ENCODE measurements at places on chromosomes 5 and 9. TPM values are rescaled to one million over a fixed set of nuclear protein-coding genes. Genes with fewer than 3 reads are reported as not detected.

Gene TEX10
- total RNA-seq, result 23.8 TPM

DNA sequence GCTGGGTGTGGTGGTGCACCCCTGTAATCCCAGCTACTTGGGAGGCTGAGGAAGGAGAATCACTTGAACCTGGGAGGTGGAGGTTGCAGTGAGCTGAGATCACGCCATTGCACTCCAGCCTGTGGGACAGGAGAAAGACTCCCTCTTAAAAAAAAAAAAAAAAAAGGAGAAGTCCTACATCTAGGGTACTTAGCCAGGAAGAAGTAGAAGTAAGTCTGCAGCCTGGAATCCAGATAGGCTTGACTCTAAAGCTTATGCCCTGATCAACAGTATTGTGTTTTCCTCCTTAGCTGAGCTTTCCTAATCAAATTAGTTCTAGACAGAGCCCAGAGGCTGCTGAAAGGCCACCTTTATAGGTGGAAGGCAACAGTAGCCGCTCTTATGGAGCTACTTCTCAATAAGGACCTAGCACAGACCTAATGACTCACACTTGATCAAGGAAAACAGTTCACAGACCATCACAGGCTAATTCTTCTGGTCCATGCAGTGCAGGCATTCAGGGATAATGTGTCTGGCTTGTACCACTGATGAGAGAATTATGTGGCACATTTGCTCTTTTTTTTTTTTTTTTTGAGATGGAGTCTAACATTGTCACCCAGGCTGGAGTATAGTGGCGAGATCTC is 105.5 kb upstream of the KLF4 start:
- H3K4me3 ChIP-seq, result no peak overlapping the region
- H3K27ac ChIP-seq, result no peak overlapping the region
- H3K27me3 ChIP-seq, result no peaks in the 10 kb centered on the region
- H3K4me1 ChIP-seq, result peaks cover 5% of the 10 kb centered on the region
- no peak for DNase-seq
- H3K36me3 ChIP-seq, result no peaks in the 10 kb centered on the region

Gene DYNC2I2
- total RNA-seq, result 22.9 TPM

DNA sequence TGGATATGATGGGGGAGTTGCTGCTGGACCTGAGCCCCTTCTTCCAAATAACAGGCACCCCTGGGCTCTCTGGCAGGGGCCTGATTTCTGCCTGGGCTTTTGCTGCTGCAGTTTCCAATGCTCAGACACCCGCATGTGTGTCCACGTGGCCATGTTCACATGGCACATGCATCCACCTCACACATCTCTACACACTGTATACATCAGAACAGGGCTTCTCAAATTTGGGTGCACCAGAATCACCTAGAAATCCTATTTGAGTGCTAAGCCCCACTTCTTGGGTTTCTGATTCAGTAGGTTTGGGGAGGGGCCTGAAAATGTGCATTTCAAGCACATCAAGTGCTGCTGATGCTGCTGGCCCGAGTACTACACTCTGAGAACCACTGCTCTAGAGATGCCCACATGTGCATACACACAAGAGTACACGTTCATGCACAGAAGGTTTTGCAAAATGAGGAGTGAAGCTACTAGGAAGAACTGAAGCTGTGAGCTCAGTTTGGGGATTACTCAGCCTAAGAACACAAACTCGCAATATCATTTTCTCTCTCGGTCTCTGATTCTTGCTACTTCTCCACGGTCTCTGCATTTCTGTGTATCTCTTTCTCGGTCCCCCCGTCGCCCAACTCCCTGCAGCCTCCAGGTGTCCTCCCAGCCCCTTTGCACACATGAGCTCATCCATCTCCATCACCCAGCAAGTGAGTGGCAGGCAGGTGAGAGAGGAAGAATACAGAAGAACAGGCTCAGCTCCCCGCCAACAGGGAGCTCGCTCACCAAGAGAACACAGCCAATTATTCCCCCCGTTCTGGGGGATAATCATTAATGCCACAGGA is 97.0 kb downstream of the PCDH1 start:
- H3K4me3 ChIP-seq, result no peak overlapping the region
- no peaks in the 10 kb centered on the region for H3K36me3 ChIP-seq
- H3K27ac ChIP-seq, result no peak overlapping the region
- no peak for DNase-seq
- no peaks in the 10 kb centered on the region for H3K27me3 ChIP-seq
- peaks cover 12% of the 10 kb centered on the region for H3K4me1 ChIP-seq

Gene IFNB1
- total RNA-seq, result not detected

Gene POLR3G
- total RNA-seq, result not detected

GRCh38 chr5:159310511-159310910 is 19.8 kb downstream of the IL12B start:
- H3K27ac ChIP-seq, result no peak overlapping the region
- DNase-seq, result peak; percentile 77
- H3K4me1 ChIP-seq, result peaks cover 12% of the 10 kb centered on the region
- H3K4me3 ChIP-seq, result peak overlapping the region; percentile 27
- no peaks in the 10 kb centered on the region for H3K36me3 ChIP-seq
- no peaks in the 10 kb centered on the region for H3K27me3 ChIP-seq

DNA sequence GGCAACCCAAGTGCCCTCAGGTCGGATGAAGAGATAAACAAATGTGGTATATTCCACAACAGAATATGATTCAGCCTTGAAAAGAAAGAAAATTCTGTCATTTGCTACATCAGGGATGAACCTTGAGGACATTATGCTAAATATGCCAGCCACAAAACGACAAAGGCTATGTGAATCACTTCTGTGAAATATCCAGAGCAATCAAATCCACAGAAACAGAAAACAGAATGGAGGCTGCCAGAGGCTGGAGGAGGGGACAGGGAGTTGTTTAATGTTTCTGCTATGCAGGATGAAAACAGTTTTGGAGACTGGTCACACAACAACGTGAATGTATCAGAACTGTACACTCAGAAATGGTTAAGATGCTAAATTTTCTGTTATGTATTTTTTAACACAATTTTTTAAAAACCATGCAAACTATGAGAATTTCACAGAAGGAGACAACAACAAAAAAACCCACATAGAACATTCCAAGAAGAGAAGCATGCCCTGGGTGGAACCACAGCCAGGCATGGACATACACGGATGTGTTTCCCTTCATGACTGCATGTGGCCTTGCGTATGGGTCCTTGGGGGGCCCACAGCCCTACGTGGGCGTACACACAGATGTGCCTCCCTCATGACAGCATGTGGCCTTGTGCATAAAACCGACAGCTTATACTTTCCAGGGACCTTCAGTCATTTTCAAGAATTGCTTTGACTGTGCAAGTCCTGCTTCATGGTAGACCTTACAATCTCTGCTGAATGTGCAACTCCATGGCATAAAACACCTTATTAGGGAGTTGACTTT is 146.7 kb downstream of the ROR2 start:
- H3K4me3 ChIP-seq, result no peak overlapping the region

Gene ZER1
- 76.4 TPM for total RNA-seq

- no peaks in the 10 kb centered on the region for H3K27me3 ChIP-seq
- peak; percentile 70 for DNase-seq
- no peak overlapping the region for H3K4me3 ChIP-seq
- no peak overlapping the region for H3K27ac ChIP-seq
These were observed 933.6 kb downstream of the CDH12 start for GRCh38 chr5:21919414-21920022.

GRCh38 chr5:67209141-67209771 is 12.7 kb upstream of the CD180 start:
- H3K27ac ChIP-seq, result no peak overlapping the region
- H3K4me3 ChIP-seq, result no peak overlapping the region
- peaks cover 7% of the 10 kb centered on the region for H3K4me1 ChIP-seq
- peak; percentile 92 for DNase-seq

- peaks cover 16% of the 10 kb centered on the region for H3K36me3 ChIP-seq
- H3K4me1 ChIP-seq, result no peaks in the 10 kb centered on the region
- H3K4me3 ChIP-seq, result no peak overlapping the region
These were observed 201.2 kb downstream of the TARS1 start for GRCh38 chr5:33641744-33642505.

DNA sequence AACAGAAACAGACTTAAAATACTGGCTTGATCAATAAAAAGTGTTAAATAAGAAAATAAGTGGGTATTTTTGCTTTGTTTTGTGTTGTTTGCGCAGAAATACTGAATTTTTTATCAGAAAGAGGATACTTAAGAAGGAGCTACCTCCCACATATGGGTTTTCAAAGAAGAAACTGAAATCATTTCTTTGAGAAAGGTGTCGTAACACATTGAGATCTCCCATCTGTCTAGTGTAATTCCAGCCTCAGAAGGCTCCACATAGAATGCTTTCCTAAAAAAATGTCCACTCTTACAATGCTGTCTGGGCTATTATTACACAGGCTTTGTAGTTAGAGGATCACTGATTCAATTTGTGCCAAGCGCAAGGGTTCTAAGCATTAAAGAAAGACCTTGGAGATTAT is 226.2 kb downstream of the EPB41L4A start:
- H3K27me3 ChIP-seq, result no peaks in the 10 kb centered on the region
- peaks cover 15% of the 10 kb centered on the region for H3K36me3 ChIP-seq
- no peaks in the 10 kb centered on the region for H3K4me1 ChIP-seq
- no peak overlapping the region for H3K4me3 ChIP-seq

GRCh38 chr5:63727583-63727982 is 234.7 kb downstream of the HTR1A start:
- H3K4me1 ChIP-seq, result no peaks in the 10 kb centered on the region
- H3K27ac ChIP-seq, result no peak overlapping the region
- H3K36me3 ChIP-seq, result no peaks in the 10 kb centered on the region
- H3K27me3 ChIP-seq, result no peaks in the 10 kb centered on the region
- DNase-seq, result no peak
- H3K4me3 ChIP-seq, result no peak overlapping the region

Gene CLINT1
- 196 TPM for total RNA-seq
